Stimulated activated CD4-positive, alpha-beta T cell treated with anti-CD3 and anti-CD28 coated beads, Interleukin-12 subunit alpha, Interleukin-12 subunit beta, amount 100 ng/mL, for 24 hours (primary cell): ENCODE measurements at places on chromosomes 5 and 9.

GRCh38 chr9:110330484-110331105 is 7.1 kb downstream of the TXNDC8 start:
- no peak for DNase-seq

- no peak for DNase-seq
These were observed 47.8 kb upstream of the NEURL1B start for GRCh38 chr5:172593306-172593705.

DNA sequence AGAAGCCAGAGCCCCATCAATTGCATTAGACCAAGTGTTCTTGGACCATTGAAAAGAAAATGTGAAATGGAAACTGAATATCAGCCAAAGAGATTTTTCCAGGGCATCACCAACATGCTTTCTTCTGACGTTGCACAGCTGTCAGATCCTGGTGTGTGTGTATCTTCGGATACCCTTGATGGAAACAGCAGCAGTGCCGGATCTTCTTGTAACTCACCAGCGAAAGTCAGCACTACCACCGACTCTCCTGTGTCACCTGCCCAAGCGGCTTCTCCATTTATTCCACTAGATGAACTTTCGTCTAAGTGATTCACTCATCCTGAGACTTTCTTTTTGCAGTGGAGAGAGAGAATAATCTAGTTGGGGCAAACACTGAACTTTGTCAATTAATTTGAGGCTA is 75.7 kb downstream of the PIP5K1B start:
- DNase-seq: no peak

DNA sequence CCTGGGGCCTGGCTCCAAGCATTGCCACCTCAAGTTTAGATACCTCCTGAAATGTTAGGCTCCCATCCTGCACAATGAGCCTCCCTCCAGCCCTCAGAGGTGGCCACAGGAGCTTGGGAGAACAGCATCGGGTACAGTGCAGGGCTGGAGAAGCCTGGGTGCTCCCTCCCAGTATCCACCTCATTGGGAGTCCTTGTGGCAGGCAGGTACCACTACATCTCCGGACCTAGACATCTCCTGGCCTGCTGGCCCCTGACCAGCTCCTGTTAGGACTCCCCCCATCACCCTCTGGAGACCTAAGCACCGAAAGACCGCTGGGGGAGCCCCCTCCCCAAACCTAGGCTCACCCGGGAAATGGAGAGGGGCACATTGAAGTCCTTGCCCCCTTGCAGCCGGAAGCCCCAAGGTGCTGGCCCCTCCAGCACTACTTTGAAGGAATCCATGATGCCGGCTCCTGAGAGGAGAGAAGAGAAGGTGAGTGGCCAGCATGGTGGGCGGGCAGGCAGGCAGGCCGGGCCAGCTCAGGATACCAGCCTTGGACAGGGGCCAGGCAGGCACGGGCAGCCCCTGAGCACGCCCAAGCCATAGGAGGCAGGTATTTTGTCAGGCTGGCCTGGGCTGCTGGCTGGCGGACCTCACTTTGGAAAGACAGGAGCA is 1.2 kb downstream of the PDLIM7 start:
- DNase-seq: no peak

DNA sequence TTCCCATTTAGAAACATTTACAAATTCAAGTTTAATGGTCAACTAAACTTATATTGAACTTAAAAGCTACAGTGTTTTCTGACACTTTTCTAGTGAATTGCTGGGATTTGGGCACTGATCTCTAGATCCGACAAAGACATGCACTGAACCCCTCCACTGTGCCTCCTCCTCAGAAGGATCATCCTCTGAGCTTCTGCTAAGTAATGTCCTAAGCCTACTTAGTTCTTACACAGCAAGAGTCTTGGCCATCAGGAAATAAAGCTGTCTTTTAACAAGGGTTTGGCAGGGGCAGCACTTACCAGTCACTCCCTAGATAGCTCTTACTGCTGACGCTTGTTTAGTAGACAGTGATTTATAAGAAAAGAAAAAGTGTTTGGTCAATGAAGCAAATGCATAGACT is 50.5 kb downstream of the FAM81B start:
- no peak for DNase-seq

DNA sequence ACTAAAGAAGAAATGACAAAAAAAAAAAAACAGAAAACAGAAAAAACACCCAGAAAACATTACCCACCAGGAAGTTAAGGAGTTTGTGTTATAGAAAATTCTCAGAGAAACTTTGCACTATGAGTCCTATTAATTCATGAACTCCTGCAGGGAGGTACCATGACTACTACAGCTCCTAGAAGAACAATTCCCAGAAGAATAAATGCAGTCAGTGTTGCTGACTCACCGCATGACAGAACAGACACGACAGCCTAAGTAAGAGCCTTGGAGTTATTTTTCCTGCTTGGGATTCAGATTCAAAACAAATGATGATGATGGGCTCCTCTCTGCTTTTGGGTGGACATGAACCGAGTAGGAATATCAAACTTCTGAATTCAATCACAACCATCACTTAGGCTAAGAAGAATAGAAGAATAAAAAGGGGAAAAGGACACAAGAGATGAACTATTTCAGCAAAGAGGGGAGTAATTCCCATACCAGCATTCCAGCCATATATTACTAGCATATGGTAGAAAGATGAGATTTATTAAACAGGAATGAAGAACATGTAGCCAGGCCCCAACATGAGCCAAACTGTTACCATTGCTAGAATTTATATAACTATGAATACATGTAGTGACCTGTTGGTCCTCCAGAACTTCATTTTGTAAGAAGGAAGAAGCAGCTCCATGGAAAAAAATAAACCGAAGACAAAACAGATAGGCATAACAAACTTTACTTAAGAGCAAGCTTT is 209.6 kb upstream of the PDE4D start:
- no peak for DNase-seq
